ENCODE measurements at places on chromosomes 6 and 20.

DNA sequence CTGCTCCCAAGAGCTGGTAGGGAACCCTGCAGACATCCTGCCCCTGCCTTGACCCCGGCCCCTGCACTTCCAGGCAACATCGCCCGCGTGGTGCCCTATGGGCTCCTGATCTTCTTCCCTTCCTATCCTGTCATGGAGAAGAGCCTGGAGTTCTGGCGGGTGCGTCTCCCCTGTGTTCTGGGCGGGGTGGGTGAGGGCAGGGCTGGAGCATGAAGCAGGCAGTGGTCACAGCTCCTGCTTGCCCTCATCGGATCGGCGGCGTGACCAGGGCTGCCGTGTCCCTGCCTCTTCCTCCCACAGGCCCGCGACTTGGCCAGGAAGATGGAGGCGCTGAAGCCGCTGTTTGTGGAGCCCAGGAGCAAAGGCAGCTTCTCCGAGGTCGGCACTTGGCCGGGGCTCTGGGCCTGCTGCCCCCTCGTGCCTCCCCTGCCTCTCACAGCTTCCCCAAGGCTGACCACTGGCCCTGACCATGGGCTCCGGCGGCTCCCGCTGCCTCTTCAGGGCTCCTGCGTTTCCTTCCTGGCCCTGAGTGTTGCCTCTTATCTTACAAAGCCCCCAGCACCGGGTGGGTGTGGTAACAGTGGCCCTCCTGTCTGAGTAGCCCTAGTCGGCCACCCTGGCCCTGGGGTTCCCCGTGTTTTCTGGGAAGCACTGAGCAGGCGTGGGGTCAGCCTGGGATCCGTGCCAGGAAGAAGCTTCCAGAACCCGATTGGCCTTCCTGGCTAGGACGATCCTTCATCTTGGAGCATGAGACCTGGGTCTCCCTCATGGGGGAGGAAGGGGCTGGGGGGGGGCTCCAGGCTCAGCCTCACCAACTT lies 8.0 kb upstream of the TNFRSF6B start:
- no peak for DNase-seq

DNA sequence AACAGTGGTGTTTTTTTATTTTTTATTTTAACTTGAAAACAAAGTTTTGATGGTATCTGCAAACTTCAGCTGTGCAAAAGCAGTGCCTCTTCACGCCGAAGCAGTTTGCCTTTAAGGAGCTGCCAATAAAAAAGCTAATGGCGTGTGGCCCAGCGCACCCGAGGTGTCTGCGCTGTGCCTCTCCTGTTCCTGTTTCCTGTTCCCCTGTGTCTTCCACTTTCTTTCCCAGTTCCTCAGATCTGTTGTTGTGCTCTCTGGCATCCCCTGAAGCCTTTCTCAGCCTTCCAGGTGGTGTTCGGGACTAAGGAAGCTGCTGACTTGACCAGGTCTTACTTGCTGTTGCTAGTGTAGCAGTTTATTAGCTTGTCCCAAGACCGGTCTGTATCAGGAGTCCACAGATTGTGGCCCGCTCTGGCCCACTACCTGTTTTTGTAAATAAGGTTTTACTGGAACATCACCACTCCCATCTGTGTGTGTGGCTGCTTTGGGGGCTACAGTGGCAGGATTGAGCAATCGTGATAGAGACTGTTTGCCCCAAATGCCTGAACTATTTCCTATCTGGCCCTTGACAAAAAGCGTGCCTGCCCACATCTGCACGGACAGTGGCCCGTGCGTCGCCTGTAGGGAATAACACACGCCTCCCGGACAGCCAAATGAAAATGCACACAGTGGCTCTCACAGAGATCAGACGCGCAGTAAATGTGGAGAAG lies 178.3 kb downstream of the TMEM242 start:
- DNase-seq = no peak

- DNase-seq = no peak
Observed at GRCh38 chr6:90123831-90124230, 172.8 kb downstream of the BACH2 start.

GRCh38 chr6:147166992-147167391 lies 37.2 kb upstream of the STXBP5 start:
- DNase-seq = no peak

GRCh38 chr20:54485631-54486030 lies 10.2 kb downstream of the DOK5 start:
- DNase-seq = no peak

DNA sequence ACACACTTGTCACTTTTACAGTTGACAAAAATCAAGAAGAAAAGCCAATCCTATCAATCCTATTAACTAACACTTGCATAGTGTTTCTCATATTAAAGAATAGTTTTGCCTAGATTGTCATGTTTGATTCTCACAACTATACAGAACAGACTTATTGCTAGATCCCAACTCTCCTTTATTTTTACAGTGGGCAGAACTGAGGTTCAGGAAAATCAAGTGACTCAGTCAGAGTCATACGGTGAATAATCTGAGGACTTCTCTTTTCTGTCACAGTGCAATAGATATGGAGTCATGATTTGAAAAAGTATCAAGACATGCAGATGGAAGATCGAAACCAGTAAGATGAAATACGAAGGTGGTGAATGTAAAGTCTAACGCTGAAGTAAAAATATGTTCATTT lies 195.1 kb upstream of the CITED2 start:
- no peak for DNase-seq

All from stimulated activated CD8-positive, alpha-beta memory T cell treated with anti-CD3 and anti-CD28 coated beads, Interleukin-7, amount 100 ng/mL, for 48 hours (primary cell).